Non-pigmented ciliary epithelial cell (primary cell): ENCODE measurements at places on chromosomes 12 and 14.

- no peak for DNase-seq
These were observed 1375.2 kb upstream of the TMEM132C start for GRCh38 chr12:126891789-126892188.

GRCh38 chr14:55743551-55743950 is 163.5 kb downstream of the KTN1 start:
- no peak for DNase-seq

GRCh38 chr12:11813438-11813813 is 164.0 kb downstream of the ETV6 start:
- DNase-seq, result no peak

- DNase-seq, result no peak
These were observed 16.3 kb upstream of the NAV3 start for GRCh38 chr12:77814386-77814785.

GRCh38 chr12:31974673-31975072 is 15.5 kb downstream of the RESF1 start:
- no peak for DNase-seq

GRCh38 chr12:110995016-110995415 is 74.6 kb upstream of the MYL2 start:
- DNase-seq, result no peak

DNA sequence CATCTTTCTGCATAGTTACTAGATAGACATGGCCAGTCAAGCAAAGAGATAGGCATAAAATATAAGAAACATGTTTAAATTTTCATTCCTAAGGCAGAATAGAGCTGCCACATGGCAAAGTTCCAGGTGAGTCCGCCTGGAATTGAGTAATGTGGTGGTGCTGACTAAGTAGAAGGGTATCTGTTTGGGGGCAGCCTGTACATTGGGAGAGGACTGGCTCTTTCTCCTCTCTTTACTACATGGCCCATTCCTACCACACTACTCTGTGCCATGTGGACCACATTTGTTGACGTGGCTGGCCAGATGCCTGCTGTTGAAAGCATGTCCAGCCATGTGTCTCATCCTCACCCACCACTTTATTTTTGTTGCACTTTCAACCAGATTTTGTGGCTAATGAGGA is 354.0 kb downstream of the ETNK1 start:
- peak; percentile 82 for DNase-seq

GRCh38 chr14:102213984-102214658 is 74.4 kb downstream of the WDR20 start:
- no peak for DNase-seq

DNA sequence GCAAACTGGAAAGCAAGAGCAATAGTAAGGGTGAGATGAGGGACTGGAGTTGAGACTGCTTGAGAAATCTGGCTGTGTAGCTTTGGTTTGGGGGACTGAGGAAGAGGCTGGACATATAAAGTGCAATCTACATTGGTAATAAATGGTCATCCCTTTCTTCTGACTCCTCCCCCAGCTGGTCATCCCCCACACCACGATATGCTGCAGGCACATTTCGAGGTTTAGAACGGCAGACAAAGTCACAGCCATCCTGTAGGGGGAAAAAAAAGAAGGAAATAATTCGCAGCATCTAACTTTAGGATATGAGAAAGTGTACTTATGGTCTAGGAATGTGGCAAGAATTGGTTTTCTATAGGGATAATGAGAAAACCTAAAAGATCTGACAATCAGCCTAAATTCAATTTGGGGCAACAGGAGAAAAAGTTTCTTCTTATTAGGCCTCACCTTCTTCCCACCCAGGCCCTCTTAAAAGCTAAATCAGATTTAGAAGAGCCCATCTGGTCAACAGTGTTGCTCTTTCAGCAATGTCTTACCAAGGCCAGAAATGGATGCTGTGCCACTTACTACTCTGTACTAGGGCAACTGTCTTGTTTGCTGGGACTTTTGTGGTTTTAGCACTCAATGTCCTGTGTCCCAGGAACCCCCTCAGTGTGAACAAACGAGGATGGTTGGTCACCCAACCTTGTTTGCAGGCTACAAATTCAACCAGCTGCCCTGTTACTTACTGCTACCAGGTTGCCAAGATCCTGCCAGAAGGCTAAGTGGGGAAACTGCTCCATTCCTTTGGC is 7.6 kb downstream of the M6PR start:
- DNase-seq, result no peak

GRCh38 chr14:99596071-99596627 is 7.9 kb downstream of the CCDC85C start:
- no peak for DNase-seq

- DNase-seq, result no peak
These were observed 53.2 kb downstream of the DACT1 start for GRCh38 chr14:58690801-58691516.

GRCh38 chr12:50572760-50573159 is 68.0 kb downstream of the DIP2B start:
- no peak for DNase-seq
